Glomerular endothelial cell (primary cell): ENCODE measurements at places on chromosomes 12 and 14. TPM values are rescaled to one million over a fixed set of nuclear protein-coding genes. Genes with fewer than 3 reads are reported as not detected.

TPPP2 gene
- not detected in 2 replicates for total RNA-seq

STYK1 gene
- 1.5 and 1.7 TPM in 2 replicates for total RNA-seq

MYBPC1 gene
- total RNA-seq = not detected in 2 replicates

HPD gene
- total RNA-seq = not detected in 2 replicates

COX14 gene
- total RNA-seq = 46.4 and 73.2 TPM in 2 replicates

TGM1 gene
- total RNA-seq = 0.64 and 2.5 TPM in 2 replicates

TNS2 gene
- total RNA-seq = 38.5 and 66.7 TPM in 2 replicates

PRKD1 gene
- 7.2 and 12.3 TPM in 2 replicates for total RNA-seq

PTPN21 gene
- total RNA-seq = 11.1 and 14.7 TPM in 2 replicates

PRB2 gene
- not detected in 2 replicates for total RNA-seq
